Midbrain (tissue), 1 donor: ENCODE measurements at places on chromosomes 7 and 10.
A peak's percentile ranks its signal among the peaks of the same experiment; 100 is the strongest.

DNA sequence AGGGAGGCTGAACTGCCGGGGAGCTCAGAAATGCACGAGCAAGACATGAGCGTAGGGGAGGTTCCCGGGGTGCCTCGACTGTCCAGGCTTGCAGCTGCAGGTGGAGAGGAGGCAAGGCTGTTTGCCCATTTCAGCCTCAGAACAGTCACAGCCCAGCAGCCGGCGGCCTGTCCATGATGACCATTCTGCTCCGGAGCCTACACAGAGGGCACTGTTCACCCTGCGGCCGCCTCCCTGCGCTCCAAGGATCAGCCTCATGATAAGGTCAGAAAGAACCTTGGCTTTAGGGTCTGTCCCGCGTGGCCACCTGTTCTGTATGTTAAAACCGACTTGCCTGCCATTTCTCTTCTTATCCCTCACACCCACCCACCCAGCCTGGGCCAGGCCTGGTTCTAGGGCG lies 21.9 kb upstream of the CFAP46 start:
- DNase-seq: no peak

DNA sequence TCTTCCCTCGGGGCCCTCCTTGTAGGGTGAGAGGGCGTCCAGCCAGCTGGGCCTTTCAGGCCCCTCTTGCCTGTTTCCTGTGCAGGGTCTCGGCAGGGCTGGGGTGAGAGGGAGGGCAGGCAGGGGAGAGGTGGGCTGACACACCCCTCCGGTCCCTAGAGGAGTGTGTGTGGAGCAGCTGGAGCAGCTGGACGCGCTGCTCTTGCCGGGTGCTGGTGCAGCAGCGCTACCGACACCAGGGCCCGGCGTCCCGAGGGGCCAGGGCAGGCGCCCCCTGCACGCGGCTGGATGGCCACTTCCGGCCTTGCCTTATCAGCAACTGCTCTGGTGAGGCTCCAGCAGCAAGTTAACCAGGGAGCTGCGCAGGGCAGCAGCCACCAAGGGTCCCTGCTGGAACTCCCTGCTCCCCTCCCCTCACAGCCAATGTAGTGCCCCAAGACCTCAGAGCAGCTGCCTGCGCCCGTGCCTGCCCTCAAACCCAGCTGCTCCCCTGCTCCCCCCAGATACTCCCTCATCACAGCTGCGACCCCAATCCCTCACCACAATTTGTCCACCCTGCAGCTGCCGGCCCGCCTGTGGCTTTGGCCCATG lies 15.7 kb upstream of the ZNF862 start:
- DNase-seq: no peak

DNA sequence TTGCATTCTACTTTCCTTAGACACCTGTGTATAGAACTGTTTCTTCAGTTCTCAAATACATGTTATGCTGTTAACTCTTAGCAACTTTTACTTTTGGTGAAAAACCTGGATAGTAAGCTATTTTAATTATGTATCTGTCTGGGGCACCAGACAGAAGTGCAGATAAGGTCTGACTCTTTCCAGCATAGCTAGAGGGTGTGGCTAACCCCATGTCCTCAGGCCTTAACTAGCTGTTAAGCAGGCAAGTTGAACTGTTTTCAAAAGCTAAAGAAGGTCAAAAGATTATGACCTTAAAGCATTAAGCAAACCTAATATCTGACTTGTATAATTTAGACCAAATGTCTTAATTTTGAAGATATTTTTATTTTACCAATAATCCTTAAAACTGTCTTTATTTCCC lies 45.1 kb upstream of the INHBA start:
- no peak for DNase-seq

DNA sequence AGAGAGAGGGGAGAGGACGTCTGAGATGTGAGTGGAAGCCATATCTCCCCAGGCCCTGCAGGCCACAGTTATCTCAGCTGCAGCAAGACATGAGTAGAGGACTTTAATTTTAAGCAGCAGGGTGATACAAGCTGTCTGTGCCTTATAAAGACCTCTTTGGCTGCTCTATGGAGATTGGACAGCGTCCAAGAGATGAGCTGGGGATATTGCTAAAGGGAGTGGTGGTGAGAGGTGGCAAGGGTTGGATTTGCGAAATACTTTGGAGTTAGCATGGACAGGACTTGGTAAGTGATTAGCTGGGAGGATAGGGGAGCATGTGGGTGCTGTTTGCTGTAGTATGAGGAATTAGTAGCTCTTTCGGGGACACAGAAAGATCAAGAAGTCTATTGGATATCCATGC lies 191.8 kb downstream of the CACNB2 start:
- no peak for DNase-seq

DNA sequence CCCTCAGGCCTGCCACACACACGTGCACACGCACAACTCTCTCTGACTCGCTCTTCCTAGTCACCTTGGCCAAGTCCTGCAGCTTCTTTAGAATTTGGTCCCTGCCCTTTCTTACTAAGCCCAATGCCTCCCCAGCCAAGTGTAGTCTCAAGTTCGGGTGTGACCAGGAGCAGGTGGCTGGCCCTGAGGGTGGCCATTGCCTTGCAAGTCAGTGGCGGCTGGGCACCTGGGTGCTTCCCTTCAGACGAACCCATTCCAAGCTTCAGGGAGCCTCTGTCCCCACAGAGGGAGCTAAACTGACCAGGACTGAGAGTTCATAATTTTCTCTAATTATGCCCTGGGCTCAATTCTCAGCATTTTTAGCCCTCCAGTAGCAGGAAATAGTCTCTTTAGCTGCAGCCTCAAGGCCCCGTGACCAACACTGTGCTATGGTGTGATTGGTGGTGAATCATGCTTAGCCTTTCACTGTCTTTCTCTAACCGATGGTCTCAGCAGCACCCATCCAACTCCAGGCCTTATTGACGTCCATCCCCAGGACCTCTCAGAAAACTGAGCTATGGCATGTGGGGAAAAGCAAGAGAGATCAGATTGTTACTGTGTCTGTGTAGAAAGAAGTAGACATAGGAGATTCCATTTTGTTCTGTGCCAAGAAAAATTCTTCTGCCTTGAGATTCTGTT lies 34.7 kb upstream of the FXYD4 start:
- DNase-seq: no peak

DNA sequence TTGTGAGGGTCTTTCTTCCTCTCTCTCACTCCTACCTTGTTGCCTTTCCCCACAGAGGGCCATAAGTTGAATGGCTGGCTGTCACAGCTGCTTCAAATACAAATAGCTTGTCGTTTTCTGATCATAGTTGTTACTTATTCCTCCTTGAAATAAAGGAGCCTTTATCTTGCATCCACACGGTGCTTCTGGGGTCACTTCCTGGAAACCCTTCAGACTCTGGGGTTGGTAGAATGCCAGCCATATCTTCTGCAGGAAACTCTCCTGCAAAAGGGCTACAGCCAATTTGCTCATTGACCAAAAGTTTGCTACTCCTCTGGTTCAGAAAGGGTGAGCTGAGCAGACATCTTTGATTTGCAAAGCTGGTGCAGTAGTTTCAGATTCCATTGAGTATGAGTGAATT lies 70.4 kb downstream of the FAM185A start:
- no peak for DNase-seq

GRCh38 chr10:101782811-101783735 lies at the start of gene NPM3:
Gene NPM3 (minus strand): TSS chr10:101783446. CDS start chr10:101783390, 56 bp downstream.
- peak; percentile 65 for DNase-seq

- no peak for DNase-seq
Observed at GRCh38 chr7:84663224-84663623, 468.6 kb upstream of the SEMA3A start.

DNA sequence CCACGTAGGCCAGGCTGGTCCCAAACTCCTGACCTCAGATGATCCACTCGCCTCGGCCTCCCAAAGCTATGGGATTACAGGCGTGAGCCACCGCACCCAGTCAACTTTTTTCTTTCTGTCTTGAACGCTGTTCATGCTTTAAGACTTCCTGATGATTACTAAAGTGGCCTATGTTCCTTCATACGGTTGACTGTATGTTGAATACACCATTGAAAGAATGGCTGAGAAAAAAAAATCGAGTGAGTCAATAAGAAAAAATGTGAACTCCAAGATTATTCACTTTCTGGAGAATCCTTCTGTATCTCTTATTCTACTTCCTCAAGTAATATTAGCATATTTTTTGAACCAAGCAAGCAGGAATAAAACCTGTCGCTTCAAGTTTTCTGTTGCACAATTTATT lies 955.0 kb downstream of the GATA3 start:
- no peak for DNase-seq

GRCh38 chr10:44419790-44420549 lies 35.1 kb upstream of the CXCL12 start:
- DNase-seq: no peak

DNA sequence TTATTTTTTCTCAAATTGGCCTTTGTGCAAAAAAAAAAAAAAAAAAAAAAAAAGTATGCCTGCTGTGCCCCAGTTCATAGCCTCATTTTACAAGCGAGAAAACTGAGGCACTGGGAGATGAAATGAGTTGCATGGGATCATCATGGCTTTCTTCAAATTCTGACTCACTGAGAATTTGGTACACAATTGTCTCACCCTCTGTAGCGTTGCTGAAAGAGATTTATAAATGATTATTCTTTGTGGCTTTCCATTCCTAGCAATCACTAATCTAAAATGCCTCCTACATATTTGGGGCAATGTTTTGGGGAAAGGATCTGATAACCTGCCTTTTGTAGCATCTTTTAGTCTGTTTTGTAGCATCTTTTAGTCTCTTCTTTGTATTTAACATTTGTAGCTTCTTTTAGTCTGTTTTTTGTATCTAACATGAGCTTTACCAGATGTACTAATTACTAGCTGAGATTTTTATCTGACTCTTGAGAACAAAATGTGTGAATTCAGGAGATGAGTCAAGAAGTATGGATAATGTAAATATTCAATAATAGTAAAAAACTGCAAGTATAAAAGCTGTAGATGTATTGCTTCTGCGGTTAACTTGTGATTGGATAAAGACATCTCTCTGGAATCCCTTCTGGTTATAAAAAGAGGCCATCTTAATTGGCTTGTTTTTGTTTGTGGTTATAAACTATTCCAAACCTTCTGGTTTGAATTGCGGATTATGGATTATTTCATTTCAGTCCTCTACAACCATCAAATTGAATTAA lies 161.4 kb downstream of the ARID5B start:
- no peak for DNase-seq

DNA sequence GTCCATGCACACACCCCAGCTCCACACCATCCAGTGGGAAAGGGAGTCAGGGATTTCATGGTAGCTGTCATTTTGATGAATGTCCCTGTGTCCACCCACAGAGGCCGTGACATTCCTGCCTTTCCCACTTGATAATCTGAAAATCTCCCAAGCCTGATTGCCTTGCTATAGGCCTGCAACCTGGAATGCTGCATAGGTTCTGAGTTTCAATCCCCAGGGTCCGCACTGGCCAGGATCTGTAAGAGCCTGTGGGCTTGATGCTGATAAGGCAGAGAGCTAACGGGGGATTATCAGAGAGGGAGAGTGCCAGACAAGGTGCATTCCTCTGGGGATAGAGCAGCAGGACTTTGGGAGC lies 57.5 kb downstream of the RBM20 start:
- no peak for DNase-seq

DNA sequence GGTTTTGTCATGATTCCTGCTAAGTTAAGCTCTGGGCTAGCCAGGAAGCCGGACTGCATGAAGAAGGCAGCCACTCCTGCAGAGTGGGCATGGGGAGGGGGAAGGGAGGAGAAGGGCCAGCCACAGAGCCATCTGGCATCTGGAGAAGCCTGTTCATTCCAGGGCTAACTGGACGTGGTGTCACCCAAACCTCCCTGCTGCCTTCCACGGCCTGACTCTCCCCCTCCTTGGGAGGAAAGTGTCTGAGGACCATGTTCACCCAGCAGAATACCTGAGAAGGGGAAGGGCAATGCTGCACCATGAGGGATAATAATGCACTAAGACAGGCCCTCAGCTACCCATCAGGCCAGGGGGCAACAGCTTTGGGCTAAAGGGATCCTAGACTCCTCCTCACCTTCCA lies 15.4 kb downstream of the AQP1 start:
- no peak for DNase-seq

DNA sequence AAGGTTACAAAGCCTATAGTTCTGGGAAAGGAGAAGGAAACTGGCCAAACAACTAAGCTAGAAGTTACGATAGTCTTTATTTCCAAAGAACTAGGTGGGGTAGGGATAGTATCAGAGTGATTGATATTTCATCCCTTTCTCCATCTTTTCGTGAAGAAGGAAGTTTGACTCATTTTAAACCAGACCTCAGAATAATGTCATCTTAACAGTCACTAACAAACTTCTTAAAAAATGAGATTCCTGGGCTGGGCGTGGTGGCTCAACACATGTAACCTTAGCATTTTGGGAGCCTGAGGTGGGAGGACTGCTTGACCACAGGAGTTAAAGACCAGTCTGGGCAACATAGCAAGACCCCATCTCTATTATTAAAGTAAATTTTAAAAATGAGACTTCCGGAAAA lies 69.4 kb downstream of the ARL4A start:
- no peak for DNase-seq

DNA sequence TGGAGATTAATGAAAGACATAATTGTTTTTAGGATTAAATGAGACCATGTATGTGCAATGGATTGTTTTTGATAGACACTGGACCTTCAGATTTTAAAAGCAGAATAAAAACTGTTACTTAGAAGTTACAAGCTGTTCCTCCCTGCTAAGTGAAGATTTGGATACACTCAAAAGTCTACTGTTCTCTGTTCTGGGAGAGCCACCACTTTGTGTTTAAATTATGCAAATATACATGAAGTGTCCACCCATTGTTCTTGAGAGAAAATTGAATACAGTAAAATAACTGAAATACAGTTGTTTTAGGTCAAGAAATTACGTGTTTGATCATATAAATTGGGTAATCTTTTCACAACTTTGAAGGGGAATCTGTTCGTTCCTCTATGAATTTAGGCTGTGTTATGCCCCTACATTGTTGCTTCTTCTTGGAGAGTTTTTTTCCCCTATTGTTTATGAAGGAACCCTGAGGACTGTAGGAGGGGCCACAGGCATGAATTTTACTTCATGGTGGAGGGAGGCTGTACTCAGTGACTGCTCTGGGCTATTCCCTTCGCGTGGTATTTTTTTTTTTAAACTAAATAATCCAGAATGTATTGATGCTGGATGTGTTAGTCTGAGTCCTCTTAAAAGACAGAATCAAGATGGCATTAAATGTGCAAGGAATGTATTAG lies 18.6 kb upstream of the VCL start:
- DNase-seq: no peak

DNA sequence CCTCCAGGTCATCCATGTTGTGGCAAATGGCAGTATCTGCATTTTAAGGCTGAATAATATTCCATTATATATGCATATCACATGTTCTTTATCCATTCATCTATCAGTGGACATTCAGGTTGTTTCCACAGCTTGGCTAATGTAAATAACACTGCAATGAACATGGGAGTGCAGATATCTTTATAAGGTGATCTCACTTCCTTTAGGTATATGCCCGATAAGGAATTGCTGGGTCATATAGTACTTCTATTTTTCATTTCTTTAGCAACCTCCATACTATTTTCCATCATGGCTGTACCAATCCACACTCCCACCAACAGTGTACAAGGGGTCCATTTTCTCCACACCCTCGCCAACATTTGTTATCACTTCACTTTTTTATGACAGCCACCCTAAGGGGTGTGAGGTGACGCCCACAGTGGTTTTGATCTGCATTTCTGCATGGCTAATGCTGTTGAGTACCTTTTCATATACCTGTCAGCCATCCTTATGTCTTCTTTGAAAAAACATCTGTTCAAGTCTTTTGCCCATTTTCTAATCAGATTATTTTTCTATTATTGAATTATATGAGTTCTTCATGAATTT lies 18.9 kb downstream of the ABI1 start:
- DNase-seq: no peak

- DNase-seq: no peak
Observed at GRCh38 chr10:71580415-71580814, 139.2 kb downstream of the C10orf105 start.
